ENCODE measurements at places on chromosomes 13 and 19.

DNA sequence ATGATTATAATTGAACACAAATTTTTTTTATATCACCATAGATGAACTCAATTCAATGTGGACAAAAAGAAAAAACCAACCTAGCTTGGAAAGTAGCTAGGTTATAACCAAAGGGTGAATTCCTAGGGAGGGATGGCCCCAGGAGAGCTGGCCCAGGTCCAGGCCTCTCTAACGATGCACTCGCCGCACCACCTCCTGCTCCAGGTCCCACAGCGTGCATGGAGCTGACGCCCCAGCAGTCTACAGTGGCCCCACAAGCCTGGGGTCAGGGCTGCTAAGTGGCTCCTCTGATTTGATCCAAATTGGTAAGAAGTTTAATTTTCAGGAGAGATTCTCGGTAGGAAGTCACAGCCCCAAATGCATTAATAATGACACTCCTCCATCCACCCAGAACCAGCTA lies 48.8 kb downstream of the TSHZ3 start:
- no peak overlapping the region for H3K4me3 ChIP-seq
- no peaks in the 10 kb centered on the region for H3K4me1 ChIP-seq
- no peak for DNase-seq

DNA sequence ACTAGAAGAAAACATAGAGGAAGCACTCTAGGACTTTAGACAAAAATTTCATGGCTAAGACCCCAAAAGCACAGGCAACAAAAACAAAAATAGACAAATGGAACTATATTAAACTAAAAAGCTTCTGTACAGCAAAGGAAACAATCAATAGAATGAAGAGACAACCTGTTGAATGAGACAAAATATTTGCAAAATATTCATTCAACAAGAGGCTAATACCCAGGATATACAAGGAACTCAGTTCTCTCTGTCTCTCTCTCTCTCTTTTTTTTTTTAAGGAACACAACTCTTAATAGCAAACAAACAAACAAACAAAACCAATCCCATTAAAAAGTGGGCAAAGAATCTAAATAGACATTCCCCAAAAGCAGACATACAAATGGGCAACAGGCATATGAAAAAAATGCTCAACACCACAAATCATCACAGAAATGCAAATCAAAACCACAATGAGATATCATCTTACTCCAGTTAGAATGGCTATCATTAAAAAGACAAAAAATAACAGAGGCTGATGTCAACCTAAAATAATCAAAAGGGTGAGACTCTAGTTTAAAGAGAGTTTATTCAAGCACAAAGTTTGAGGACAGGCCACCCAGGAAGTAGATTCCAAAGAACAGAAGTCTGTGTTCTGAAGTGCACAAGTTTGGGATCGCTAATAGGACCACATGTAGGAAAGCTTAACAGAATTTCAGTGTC lies 27.1 kb upstream of the SLC7A9 start:
- no peak overlapping the region for H3K4me3 ChIP-seq
- no peak overlapping the region for H3K27ac ChIP-seq
- no peaks in the 10 kb centered on the region for H3K27me3 ChIP-seq
- H3K4me1 ChIP-seq, result peaks cover 5% of the 10 kb centered on the region
- peaks cover 45% of the 10 kb centered on the region for H3K36me3 ChIP-seq
- DNase-seq, result no peak

- no peak overlapping the region for H3K27ac ChIP-seq
- peaks cover 7% of the 10 kb centered on the region for H3K4me1 ChIP-seq
- DNase-seq, result no peak
These were observed 5.2 kb upstream of the ZNF836 start for GRCh38 chr19:52176574-52176973.

GRCh38 chr13:102291587-102292218 lies 110.1 kb downstream of the FGF14 start:
- no peaks in the 10 kb centered on the region for H3K4me1 ChIP-seq
- DNase-seq, result no peak
- no peak overlapping the region for H3K27ac ChIP-seq
- no peaks in the 10 kb centered on the region for H3K36me3 ChIP-seq

DNA sequence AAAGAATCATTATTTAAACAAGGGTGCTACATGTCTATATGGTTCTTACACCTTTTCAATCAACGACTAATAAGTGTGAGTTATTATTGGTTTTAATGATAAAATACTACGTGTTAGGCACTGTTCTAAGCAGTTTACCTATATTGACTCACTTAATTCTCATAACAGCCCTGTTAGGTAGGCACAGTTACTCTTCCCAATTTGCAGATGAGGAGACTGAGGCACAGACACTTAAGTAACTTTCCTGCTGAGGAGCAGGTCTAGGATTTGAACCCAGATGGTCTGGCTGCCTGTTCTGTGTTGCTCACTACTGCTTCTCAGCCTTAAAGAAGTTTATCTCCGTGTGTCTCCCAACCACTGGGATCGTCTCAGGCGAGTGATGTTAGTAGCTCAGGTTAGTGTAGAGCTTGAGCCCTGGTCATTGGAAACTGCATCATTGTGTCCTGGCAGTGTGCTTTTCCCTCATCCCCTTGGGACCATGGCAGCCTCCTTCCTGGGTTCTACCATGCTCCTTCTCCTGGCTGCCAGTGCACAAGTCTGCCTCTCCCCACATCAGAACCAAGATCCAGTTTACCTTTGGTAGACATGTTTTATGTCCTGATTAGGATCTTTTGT lies 10.9 kb downstream of the UBAC2 start:
- H3K27me3 ChIP-seq, result no peaks in the 10 kb centered on the region
- DNase-seq, result no peak
- H3K27ac ChIP-seq, result peak overlapping the region; percentile 3
- peaks cover 37% of the 10 kb centered on the region for H3K36me3 ChIP-seq
- H3K4me1 ChIP-seq, result peaks cover 53% of the 10 kb centered on the region

DNA sequence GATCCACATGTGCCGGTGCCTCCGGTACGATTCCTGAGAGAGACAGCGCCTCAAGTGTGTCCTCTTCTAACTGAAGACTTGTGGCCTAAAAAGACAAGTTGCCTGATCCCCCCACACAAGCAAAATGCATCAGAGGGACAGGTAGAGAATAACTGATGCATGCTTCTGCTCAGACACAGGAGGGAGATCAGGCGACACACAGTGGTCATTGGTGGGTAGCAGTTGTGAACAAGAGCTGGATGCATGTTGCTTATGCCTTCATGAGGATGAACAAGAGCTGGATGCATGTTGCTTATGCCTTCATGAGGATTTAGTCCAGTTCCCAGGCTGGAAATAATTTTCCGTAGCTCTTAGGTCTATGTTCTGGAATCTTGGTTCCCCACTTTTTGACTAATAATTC lies 505.6 kb downstream of the MYO16 start:
- H3K36me3 ChIP-seq, result no peaks in the 10 kb centered on the region
- no peak overlapping the region for H3K4me3 ChIP-seq
- no peak for DNase-seq
- H3K27ac ChIP-seq, result no peak overlapping the region
- H3K4me1 ChIP-seq, result no peaks in the 10 kb centered on the region

GRCh38 chr13:73364736-73365135 lies 305.9 kb downstream of the KLF5 start:
- no peaks in the 10 kb centered on the region for H3K4me1 ChIP-seq
- no peaks in the 10 kb centered on the region for H3K36me3 ChIP-seq
- no peak overlapping the region for H3K27ac ChIP-seq
- no peak overlapping the region for H3K4me3 ChIP-seq
- no peak for DNase-seq

DNA sequence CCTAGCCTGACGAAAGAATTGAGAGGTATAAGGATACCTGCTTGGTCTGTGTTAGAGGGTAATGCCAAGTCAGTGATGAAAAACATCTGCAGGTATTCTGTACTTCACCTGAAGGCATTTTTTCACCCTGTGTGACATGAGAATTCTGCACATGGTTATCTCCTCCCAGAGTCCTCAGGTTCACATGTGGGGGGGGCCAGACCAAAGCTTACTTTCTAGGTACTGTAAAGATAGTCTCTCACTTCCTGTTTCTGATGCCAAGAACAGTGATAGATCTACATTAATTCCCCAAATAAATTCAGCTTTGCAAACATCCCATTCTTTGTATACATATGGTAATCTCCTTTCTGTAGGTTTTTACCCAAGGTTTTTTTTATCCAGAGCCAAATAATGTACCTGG lies 53.4 kb downstream of the GPC6 start:
- H3K27me3 ChIP-seq, result no peaks in the 10 kb centered on the region
- H3K4me1 ChIP-seq, result no peaks in the 10 kb centered on the region
- no peaks in the 10 kb centered on the region for H3K36me3 ChIP-seq
- no peak overlapping the region for H3K4me3 ChIP-seq
- no peak overlapping the region for H3K27ac ChIP-seq

DNA sequence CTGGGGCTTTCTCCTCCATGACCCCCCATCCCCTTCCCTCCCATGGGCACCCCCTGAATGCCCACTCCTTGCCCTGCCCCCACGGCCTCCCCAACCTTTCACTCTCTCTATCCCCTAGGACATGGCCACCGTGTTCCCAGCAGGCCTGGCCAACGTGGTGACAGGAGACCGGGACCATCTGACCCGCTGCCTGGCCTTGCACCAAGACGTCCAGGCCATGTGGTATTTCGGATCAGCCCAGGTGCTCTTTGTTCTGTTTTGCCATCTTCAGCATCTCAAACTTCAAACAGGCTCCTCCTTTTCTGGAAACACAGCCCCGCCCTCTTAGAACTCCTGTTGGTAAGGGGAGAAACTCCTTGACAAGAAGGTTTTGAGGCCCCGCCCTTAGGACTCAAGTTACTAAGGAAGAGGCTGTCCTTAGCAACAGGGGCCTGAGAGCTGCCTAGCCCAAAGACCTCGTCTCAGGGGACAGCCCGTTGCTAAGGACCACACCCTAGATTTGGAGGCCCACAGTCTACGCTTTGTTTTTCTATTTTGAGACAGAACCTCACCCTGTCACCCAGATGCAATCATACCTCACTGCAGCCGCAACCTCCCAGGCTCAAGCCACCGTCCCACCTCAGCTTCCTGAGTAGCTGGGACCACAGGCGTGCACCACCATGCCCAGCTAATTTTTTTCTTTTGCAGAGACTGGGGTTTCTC lies 5.1 kb upstream of the FLT3LG start:
- H3K4me1 ChIP-seq, result peaks cover 37% of the 10 kb centered on the region
- no peaks in the 10 kb centered on the region for H3K27me3 ChIP-seq
- H3K4me3 ChIP-seq, result peak overlapping the region; percentile 86
- DNase-seq, result peak; percentile 87

DNA sequence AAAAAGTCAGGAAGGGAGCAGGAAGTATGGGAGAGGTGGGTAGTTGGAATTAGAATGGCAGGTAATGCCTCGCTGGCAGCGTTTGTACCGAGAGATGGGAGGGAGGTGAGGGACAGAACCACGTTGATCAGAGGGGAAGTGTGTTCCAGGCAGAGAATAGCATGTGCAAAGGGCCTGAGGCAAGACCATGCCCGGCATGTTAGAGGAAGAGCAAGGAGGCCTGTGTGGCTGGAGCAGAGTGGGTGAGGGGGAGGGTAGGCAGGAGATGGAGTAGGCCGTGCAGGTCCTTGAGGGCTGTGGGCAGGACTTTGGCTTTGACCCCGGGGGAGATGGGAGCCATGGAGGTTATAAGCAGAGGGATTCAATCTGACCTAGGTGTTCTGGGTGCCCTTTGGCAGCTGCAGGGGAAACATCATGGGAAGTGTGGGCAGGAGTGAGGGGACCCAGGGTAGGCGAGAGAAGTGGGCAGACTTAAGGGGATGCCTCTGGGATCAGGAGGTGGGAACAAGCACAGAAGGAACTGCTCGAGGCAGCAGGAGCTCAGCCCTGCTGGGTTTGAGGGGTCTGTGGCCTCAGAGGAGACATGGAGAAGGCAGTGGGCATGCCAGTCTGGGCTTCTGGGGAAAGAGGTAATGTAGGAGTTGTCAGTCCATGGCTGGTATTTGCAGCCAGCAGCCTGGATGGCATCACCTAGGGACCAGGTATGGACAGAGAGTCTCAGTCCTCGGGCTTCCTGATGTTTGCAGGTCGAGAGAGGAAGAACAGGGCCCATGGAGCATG lies 48.8 kb downstream of the CD320 start:
- peaks cover 12% of the 10 kb centered on the region for H3K4me1 ChIP-seq
- DNase-seq, result no peak
- no peaks in the 10 kb centered on the region for H3K27me3 ChIP-seq
- H3K27ac ChIP-seq, result peak overlapping the region; percentile 58
- no peak overlapping the region for H3K4me3 ChIP-seq

All from activated naive CD8-positive, alpha-beta T cell treated with anti-CD3 and anti-CD28 coated beads, Interleukin-2, amount 10 ng/mL, durations not matched to agents 7 days and 5 days (primary cell).